Lower leg skin (tissue), 4 donors: ENCODE measurements at places on chromosomes 1 and 21.

GRCh38 chr21:46368533-46369285 lies 44.8 kb downstream of the PCNT start:
- DNase-seq: no peak

DNA sequence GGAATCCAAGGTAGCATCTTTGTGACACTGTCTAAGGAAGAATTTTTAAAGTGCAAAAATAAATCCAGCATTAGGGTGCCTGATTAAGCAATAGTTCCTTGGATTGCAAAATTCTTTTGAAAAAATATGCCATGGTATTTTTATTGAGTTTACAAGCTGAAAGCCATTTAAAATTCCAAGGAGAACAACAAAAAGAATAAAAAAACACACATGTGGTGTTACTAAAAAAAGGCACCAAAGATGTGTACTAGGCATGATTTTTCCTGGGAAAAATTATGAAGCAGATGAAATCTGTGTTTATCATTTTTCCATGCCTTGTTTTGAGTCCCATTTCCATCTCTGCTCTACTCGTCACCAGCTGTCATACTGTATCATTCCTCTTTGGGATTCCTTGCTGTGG lies 157.0 kb upstream of the ZNHIT6 start:
- no peak for DNase-seq

- no peak for DNase-seq
Observed at GRCh38 chr1:23370330-23370708, 683 bp upstream of the ZNF436 start.

DNA sequence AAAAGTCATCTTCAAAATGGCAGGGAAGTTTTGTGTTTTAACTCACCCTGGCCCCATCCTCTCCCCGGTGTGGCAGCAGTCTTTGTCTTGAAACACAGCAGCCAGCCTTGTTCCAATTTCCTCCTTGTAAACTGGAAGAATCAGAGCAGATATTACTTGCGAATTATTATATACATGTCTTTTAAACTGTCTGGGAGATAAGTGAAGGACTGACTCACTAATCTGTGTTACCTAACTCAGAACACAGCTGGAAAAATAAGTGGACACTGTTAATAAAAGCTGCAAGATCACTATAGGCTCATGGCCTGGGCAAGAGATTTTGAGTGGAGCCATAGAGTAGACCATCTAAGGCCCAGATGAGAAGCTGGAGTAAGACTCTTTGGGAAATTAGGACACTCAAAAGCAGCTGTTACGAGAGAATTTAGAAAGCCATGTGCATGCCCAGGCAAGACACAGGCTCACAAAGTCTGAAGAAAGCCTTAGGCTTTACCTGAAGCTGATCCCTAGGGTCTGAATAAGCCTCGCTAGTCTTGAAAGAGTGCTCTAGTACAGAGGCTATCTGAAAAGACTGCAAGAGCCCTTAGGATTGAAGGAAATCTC lies 233.0 kb upstream of the RAB4A start:
- no peak for DNase-seq

- no peak for DNase-seq
Observed at GRCh38 chr1:211638689-211639101, 36.7 kb downstream of the NEK2 start.

- DNase-seq: no peak
Observed at GRCh38 chr1:34342334-34342733, 165.6 kb downstream of the C1orf94 start.

DNA sequence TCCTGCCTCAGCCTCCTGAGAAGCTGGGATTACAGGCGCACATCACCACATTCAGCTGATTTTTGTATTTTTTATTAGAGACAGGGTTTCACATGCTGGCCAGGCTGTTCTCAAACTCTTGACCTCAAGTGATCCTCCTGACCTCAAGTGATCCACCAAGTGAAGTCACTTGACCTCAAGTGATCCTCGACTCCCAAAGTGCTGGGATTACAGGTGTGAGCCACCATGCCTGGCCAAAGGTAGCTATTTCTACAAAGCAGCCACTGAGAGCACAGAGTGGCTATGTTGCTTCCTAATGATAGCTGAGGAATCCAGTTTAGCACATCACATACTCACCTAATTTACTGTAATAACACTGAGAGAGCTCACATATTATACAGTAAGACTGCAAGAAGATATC lies 44.8 kb upstream of the CPLANE2 start:
- no peak for DNase-seq

DNA sequence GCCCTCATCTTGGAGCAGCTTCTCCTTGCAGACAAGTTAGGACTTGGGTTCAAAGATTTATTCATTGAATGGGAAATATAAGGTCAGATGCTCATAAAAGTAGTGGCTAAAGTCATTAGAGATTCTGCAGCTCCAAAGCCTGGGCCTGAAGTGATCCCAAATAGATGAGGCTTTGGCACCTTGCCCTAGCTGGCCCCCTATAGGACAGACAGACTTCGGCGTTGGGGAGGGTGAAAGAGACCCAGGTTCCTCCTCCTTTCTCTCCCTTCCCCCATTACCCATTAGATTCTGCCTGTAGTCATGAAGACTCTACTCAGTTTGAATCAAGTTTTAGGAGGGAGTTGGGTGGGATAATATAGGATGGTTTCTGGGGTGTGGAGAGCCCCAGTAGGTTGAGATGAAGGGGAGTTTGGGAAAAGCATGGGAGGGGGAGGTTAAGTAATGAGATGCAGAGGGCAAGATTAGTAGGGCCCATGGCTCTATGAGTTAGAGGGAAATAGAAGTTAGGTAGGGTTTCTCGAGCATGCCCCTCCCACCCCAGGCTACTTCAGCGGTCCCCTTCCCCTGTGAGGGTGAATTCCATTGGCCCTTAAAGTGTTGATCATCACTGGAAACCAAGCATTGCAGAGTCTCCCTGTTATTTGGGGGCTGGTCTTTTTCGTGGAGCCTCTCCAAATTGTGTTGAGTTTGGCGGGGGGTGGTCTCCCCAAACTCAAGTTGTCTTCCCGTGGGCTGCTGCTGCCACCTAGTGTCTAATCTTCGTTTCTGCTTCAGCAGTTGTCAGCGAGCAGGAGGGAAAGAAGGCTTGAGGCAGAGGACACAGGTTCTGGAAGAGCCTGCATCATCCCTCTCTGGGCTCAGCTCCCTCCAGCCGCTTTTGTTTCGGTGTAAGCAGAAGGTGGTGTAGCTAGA lies 2.1 kb upstream of the AHDC1 start:
- DNase-seq: no peak

DNA sequence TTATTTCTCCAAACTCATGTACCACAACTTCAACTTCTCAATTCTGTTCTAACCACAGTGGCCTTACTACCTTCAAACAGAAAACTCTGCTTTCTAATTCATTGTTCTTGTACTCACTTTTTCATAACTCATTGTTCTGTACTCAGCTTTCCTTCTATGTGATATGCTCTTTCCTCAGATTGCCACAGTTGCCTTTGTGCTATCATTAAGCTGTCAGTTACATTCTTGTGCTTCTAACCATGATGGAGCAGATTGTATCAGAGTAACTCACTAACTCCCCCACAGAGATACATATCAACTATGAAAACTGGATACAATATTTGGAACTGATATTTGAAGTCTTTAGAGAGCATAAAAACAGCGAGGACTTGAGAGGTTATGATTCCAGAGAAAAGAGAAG lies 1213.7 kb downstream of the KCNT2 start:
- no peak for DNase-seq

DNA sequence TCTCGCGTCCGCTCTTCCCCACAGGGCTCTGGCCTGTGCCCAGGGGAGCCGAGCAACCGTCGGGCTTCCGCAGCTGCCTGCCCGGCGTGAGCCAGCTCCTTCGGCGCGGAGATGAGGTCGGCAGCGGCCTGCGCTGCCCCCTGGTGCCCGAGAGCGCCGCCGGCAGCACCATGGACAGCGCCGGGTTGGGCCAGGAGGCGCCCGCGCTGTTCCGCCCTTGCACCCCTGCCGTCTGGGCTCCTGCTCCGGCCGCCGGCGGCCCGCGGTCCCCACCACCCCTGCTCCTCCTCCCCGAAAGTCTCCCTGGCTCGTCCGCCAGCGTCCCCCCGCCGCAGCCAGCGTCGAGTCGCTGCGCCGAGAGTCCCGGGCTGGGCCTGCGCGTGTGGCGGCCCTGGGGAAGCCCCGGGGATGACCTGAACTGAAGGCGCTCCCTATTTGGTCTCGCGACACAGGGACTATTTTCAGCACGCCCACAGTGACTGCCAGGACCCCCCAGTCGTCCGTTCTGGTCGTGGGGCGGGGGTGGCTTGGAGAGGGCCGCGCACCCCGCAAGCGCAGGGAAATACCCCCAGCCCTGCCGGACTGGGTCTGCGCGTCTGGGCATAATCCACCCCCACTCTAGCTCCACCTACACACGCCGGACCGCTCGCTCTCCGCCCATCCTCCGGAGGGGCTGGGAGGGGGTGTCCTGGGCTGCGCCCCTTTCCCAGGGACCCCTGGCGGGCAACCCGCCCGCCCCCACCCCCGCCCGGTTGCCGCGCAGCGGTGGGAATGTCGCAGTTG lies 1.3 kb downstream of the HES3 start:
- no peak for DNase-seq

- no peak for DNase-seq
Observed at GRCh38 chr21:35529171-35529863, 480.2 kb upstream of the RUNX1 start.

GRCh38 chr1:54865238-54866073 lies 21.5 kb downstream of the DHCR24 start:
- DNase-seq: peak; percentile 72

- no peak for DNase-seq
Observed at GRCh38 chr1:235495551-235495950, 8.7 kb downstream of the B3GALNT2 start.

DNA sequence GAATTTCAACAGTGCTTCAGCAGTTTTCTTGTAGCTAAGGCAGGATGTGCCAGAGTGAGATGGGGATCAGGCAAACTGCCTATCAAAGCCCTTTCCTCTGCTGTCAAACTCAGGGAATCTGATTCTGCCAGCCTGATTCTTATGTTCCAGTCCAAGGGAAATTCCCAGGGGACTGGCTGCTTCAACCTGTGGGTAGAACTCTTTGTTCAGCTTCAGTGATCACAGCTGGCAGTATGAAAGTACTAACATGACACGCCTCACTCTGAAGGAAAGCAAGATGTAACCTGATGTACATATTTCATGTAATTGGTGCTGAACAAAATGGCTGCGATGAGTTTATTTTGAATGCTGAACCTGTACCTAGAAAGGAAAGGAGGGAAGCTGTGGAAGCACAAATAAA lies 40.1 kb upstream of the SLC5A9 start:
- no peak for DNase-seq

- DNase-seq: no peak
Observed at GRCh38 chr1:242055749-242056320, 56.9 kb upstream of the MAP1LC3C start.

DNA sequence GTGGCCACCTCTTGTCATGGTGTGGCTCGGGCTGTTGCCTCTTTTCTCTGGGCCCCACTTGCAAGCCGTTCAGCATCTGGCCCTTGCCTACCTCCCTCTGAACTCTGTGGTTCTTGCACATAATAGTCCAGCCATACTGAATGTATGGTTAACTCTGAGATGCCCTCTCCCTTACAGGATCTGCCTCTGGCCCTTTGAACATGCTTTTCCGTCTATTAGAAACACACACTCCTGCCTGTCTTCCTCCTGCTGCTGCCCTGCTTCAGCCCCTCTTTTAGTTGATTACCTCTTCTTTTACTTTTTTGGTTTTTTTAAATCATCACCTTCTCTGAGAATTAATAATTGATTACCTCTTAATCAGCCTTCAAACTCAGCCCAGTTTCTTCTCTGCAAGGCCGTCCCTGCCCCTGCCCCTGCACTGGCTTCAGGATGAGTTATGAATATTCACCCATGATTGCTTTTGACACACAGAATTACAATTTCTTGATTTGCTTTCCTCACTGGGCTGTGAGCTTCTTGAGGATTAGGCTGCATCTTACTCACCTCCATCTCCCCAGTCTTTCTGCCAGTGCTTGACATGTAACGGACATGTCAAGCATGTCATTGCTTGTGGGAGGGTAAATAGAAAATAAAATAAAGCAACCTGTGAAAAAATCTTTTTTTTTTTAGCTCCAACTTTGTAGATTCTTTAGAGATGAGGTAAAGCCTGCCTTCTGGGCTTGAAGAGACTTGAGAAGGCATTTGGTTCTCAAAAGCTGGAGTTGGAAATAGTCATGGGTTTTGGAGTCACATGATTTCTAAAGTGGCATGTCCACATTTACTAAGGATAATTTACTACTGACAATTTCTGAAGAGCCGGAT lies 158.3 kb downstream of the PLXNA2 start:
- DNase-seq: no peak

GRCh38 chr1:21396516-21396915 lies 43.4 kb upstream of the NBPF3 start:
- no peak for DNase-seq

DNA sequence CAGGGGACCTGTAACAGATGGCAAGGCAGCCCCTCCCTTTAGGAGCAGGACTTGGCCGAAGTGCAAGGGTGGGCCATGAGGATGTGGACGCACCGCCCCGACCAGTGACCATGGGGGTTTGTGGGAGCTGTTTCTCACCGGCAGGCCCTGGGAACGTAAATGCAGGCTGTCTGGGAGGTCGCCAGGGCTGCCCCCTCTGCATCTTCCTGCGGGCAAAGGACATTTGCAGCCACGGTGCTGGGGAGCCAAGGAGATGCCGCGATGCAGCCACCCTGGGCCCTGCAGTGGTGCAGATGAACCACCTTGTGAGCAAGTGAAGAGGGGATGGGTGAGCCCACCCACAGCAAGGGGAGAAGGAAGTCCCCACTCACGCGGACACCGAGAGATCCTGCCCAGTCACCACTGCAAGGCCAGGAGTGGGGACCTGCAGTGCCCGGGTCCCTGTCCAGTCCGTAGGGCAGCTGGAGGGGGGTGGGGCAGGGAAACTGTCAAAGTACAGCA lies 121.1 kb downstream of the SIK1 start:
- no peak for DNase-seq

DNA sequence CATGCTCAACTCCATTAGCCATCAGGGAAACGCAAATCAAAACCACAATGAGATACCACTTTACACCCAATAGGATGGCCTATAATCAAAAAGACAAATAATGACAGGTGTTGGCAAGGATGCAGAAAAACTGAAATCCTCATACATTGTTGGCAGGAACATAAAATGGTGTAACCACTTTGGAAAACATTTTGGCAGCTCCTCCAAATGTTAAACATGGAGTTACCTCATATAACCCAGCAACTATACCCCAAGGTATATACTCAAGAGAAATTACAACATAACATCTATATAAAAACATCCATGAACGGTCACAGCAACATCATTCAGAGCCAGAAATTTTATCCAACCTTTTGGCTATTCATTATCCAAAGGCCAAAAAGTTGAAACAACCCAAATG lies 11.6 kb downstream of the EIF4G3 start:
- no peak for DNase-seq

DNA sequence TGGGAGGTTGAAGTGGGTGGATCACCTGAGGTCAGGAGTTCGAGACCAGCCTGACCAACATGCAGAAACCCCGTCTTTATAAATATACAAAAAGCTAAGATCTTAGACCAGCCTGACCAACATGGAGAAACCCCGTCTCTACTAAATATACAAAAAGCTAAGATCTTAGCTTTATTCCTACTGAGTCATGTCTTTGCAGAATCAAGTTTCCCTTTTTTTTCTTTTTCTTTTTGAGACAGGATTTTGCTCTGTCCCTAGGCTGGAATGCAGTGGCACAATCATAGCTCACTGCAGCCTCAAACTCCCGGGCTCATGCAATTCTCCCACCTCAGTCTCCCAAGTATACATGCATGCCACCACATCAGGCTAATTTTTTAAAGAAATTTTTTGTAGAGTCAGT lies 21.4 kb downstream of the KDM5B start:
- DNase-seq: no peak
